ENCODE measurements at places on chromosomes 6 and 20.

DNA sequence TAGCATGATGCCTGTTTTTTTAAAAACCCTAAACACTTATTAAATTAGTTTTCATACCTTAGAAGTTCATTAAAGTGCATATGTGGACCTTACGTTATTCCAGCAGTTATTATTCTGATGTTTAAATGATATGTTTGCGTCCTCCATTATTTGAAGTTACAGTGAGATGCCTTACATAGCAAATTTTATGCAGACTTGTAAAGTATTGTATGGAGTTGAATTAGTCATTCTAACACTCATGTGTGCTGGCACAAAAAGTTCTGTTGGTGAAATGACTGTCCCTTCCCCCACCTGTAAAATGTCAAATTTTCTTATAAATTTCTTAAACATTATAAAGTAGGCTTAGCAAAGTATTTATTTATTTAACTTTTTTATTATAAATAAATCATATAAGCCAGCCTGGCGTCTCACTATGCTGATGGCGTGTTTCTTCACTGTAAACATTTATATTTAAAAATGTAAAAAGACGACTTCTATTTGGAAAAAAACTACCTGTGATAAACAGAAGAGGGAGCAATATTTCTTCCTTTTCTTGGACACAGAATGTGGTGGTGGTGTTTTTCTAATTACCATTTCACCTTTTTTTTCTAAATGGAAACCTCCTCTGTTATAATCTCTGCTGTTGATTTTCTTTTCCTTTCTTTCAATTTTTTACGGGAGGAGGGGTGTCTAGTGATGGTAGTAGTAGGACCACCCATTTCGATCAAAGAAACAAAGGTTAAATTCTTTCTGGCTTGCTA, 155.4 kb downstream of the RFPL4B start:
- no peak for DNase-seq

GRCh38 chr6:139882234-139882633, 507.8 kb upstream of the CITED2 start:
- DNase-seq: no peak

- no peak for DNase-seq
Observed at GRCh38 chr6:25013246-25013645, 77.5 kb upstream of the RIPOR2 start.

GRCh38 chr6:16058201-16058928, 70.5 kb upstream of the MYLIP start:
- no peak for DNase-seq

DNA sequence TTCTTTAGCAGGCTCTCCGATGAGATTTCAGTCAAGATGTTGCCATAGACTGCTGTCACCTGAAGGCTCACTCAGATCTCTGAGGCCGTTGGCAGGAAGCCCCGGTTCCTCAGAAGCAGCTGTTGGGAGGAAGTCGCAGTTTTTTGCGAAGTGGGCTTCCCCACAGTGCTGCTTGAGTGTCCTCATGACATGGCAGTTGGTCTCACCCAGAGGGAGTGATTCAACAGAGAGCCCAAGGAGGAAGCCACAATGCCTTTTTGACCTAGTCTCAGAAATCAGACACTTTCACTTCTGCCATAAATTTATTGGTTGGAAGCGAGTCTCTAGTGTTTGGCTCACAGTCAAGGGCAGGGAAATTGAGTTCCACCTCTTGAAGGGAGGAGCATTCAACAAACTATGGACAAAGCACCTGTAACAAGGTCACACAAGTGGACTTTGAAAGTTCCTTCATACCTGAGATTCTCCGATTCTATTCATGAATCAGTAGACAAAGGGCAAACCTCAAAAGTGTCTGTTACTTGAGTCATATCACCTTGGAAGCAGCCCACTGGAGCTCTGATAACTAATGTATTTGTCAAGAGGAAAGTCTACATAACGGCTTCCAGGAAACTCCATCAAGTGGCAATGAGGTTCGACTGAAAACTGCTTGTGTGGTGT, 208.3 kb downstream of the TASP1 start:
- no peak for DNase-seq

GRCh38 chr20:46157076-46157592, 39.0 kb downstream of the CD40 start:
- no peak for DNase-seq

All from effector memory CD8-positive, alpha-beta T cell (primary cell).